Hypothalamus (tissue), 51 donors: ENCODE measurements at places on chromosomes 5 and 9.

DNA sequence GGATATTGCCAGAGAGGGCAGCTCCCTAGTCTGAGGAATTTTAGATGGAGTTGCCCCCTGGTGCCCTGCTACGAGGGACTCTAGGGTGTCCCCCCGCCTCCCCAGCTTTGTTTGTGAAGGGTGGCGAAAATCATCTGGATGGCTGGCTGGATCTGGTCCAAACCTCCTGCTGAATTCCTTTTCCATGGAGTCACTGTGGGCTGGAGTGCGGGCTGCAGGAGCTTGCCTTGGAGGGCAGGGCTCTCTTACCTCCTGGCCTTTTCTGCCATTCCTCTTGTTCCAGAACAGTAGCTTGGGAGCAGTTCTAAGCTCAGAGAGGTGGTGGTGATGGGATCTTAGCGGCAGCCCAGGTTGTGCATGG lies 2.1 kb downstream of the SYNPO start:
- DNase-seq = no peak

DNA sequence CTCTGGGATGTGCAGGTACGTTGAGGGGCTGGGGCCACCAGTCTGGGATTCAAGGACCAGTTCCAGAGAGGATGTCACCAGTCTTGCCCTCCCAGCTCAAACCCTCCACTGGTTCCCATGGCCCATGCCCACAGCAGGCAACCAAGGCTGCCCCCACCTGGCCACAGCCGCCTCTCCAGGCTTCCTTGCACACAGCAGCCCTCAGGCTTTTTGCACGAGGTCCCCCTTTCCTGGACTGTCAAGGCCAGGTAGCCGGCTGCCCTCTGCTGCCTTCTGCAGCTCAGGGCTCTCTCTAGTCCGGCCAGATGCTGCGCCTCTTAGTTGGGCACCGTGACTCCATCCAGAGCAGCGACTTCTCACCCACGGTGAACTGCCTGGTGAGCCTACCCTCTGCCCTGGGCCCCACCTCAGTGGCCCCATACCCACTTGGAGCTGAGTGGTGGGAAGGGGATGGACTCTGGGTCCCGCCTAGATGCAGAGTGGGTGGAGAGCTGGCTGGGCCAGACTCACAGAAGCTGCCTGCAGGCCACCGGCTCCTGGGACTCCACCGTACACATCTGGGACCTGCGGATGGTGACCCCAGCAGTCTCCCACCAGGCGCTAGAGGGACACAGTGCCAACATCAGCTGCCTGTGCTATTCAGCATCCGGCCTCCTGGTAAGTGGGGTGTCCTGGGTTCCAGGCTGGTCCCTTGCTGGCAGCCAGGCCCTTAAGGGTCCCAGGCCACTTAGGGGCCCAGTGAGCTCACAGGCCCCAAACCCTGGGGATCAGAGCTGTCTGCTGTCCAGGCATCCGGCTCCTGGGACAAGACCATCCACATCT lies 2.9 kb downstream of the WDR38 start:
- no peak for DNase-seq

GRCh38 chr9:19471737-19472648 lies 63.2 kb downstream of the ACER2 start:
- DNase-seq = peak; percentile 33

DNA sequence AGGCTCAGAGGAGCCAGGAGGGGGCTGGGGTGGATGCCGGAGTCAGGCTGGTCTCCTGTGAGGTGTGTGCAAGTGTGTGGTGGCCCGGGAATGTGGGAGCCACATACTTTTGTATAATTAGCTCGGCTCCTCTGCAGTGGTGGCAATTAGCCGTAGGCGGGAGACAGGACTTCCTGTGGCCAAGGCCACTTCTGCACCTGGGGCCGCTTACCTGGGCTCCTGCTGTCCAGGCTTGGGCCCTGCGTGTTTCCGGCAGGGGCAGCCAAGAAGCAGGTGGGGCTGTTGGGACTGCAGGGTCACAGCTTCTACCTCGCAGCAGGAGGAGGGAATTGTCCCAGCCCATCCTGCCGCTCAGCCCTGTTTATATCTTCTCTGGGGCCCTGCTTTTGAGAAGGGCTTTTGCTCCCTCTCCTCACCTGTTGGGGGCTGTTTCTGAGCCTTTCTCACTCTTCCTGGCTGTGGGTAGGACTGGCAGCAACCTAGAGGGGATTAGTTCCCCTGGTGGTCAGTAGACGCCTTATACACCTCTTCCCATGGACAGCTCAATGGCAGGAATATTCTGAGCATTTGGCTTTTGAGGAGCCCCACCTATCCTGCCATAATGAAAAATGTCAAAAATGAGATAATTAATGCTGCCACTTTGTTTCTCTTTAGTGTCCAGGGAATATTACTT lies 145.4 kb upstream of the PITX1 start:
- DNase-seq = no peak

DNA sequence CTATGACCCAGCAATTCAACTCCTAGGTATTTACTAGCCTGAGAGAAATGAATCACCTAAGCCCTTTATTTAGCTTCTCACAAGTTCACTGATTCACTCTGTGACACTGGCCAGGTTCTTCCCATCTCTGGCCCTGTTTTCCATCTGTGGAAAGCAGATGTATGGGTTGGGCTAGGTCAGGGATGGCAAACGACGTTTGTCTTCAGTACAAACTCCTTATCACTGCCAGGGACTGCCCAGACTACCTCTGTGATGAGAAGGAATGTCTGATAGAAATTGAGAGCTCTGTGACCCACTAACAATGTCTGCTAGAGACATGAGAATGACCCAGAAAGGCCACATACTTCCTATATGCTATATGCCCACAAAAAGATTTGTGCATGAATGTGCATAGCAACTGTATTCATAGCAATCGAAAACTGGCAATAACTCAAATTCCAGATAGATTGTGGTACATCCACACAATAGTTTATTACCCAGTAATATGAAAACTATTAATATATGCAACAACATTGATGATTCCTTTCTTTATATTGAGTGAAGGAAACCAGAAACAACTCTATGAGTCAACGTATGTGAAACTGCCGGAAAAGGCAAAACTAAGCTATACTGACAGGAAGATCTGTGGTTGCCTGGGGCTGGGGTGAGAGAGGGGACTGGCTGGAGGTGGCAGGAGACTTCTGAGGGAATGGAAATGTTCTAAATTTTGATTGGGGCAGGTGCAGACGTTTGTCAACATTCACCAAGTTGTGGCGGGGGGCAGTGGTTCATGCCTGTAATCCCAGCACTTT lies 32.0 kb upstream of the ADAM19 start:
- DNase-seq = no peak

GRCh38 chr5:105898183-105898582 lies 1772.6 kb downstream of the EFNA5 start:
- DNase-seq = no peak

DNA sequence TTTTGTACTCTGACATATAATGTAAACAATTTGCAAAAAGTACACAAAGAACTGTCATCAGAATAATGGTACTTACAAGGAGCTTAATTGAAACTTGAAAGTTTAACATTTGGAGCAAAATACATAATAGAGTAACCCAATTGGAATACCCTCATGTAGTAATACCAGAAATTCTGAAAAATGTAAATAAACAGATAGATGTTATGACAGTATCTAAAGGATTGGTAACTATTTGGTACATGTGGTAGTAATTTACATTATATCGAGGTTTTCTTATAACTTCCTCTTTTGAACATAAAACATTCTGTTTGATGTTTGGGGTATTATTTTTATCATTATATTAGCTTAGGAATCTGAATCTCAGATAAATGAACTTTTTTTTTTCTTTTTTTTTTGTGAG lies 211.7 kb upstream of the ELL2 start:
- DNase-seq = no peak

DNA sequence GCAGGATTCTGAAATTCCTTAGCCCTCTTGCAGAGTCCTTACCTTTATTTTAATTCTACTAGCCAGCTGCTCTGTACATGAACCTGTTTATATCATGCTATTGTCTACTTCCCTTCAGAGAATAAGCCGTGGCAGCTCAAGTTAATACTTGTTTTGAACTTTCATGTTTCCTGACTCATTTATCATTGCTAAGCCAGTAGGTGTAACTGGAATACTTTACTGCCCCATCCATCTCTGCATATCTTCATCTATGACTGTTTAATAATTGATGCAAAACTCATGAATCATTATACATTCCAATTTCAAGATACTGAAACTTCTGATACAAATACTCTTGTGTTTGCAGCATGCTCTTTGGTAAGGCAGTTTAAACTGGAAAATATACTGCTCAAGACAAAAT lies 174.7 kb downstream of the PPP2R2B start:
- DNase-seq = no peak

DNA sequence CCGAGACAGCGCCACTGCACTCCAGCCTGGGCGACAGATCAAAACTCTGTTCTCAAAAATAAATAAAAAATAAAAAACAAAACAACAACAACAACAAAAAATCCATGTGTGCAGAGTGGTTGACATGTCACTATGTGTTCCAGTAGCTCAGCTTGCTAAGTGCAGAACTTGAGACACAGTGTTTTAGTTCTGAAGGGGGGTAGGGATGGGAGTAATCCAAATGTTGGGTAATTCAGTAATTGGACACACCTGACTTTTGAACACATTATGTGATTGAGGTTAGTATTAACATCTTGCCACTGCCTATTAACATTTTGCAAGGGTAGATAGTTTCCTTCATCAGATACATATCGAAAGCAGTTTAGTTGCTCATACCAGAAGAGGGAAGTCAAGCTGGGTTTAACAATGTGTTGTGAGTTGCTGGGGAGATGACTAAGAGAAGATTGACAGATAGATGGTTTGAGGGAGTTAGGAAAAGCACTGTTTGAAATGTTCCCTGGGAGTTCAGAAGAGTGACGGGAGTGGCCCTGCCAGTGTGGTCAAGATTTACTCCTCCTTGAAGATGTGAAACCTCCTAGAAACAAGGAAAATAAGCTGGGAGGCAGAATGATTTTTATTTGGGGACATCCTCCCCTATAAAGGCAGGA lies 928 bp downstream of the HACD4 start:
- DNase-seq = no peak

DNA sequence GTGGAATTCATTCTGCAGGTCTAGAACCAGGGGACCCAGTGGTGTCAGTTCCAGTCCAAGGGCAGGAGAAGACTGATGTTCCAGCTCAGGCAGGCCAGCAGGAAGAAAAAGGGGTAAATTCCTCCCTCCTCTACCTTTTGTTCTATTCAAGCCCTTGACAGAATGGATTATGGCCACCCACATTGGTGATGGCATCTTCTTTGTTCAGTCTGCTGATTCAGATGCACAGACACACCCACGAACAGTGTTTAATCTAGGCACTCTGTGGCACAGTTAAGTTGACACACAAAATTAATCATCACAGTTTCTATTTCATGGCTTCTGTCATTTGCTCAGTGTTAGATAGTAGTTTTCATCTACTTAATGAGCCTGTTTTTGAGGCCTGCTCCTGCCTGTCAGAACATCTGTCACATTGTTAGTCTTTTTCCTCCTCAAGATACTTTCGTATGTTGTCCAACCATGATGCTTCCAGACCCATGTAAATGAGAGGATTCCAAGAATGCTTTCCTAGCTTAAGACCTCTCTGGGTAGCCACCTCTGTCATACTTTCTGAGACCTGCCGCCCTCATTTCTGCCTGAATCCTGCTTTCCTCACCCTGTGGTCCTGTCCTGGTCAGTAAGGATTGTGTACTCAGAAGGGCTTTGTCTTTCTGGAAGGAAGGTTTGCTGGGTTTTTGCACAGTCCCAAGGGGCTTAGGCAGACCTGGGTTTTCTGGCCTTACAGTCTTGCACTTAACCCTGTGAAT lies 72.5 kb downstream of the SPIN1 start:
- DNase-seq = no peak

DNA sequence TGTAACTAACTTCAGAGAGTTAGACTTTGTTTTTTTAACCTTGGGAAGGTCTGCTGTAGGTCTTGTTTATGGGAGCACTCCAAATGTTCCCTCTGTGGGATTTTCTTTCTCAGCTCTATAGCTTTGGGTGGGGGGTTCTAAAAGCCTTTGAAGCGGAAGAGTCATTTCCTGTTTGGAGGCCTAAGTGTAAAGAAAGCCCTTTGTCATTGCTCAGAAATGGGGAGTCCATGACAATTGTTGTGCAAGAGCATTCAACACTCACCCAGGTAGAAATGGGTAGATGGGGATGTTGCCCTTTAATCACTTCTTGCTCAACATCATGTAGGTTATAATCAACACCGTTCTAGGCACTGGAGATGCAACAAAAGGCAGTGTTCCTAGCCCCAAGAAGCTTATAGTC lies 30.3 kb upstream of the MAST4 start:
- DNase-seq = no peak
